Fibroblast of skin of right quadriceps (primary cell): ENCODE measurements at places on chromosomes 6 and 20.
A peak's percentile ranks its signal among the peaks of the same experiment; 100 is the strongest.

- peak; percentile 60 for DNase-seq
Observed at GRCh38 chr6:26105842-26106241, 18.6 kb downstream of the HFE start.

DNA sequence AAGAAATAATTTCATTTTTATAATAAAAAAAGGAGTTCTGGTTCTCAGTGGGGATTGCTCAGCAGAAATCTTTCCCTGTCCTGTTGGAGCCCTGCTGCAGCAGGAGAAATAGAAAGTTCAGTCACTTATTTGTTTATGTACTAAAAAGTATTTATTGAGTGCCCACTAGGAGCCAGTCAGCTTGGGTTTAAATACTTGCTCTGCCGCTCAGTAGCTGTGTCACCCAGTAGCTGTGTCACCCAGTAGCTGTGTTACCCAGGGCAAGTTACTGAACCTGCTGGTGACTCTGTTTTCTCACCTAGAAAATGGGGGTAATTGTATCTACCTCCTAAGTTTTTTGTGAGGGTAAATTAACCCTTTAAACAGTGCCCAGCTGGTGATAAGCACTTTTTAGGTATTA is 32.9 kb downstream of the FOXF2 start:
- no peak for DNase-seq

GRCh38 chr6:44338228-44339122 is 4.0 kb upstream of the SPATS1 start:
- peak; percentile 53 for DNase-seq

GRCh38 chr6:159935065-159935464 is 33.8 kb upstream of the IGF2R start:
- DNase-seq: peak; percentile 7

DNA sequence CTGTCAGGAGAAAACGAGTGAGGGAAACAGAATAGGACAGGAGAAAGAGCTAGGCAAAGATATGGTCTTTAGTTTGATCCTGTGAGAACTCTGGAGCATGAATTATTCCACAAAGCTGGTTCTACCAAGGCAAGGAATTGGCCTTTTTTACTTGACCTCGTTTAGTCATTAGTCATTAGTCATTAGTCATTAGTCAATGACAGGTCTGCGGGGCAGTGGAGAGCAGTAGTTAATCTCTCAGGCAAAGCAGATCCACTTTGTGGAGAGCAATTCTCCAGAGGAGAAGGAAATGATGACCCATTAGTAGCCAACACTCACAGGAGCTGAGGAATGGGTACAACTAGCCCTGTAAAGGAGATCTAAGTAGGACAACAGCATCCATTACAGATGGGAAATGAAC is 22.0 kb upstream of the ABCC10 start:
- DNase-seq: no peak

GRCh38 chr6:14467591-14467990 is 350.0 kb downstream of the CD83 start:
- peak; percentile 87 for DNase-seq

DNA sequence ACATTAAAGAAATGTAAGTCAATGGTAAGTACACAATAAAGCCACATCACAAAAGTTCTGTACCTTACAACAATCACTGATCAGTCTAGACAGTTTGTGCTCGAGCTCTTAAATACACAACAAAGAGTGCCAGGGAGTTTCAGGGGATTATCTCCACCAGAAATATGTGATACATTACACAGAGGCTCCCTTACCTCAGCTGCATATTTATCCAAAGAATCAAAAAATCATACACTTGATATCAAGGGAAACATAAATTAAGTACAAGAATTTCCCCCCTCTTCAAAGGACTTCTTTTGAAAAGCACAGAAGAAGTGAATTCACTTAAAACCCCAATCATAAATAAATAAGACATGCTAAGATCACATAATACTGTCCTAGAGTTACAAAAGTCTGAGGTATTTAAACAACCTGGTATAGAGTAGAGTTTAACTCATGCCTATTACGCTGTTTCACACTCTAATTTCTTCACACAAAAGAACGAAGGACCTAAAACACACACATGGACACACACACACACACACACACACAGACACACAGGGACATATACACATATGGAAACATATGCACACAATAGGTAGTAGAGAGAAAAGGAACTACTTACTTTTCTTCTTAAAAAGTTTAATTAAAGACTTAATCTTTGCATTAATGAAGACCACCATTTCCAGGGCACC is 528 bp downstream of the NHSL1 start:
- DNase-seq: no peak

DNA sequence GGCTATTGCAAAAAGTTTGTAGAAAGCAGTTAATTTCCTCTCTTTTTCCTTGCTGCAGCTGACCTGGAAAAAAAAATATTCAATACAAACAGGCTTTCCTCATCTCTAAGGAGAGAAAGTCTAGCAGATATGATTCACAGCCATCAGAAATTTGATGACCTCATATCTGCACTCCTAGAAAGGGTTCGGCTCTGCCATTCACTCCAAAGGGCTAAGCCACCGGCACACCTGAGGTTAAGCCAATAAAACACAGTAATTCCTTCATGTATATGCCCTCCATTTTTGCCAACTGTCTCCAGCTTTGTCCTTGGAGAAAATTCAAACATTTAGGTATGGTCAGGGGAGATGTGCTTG is 18.7 kb upstream of the LY86 start:
- DNase-seq: no peak

DNA sequence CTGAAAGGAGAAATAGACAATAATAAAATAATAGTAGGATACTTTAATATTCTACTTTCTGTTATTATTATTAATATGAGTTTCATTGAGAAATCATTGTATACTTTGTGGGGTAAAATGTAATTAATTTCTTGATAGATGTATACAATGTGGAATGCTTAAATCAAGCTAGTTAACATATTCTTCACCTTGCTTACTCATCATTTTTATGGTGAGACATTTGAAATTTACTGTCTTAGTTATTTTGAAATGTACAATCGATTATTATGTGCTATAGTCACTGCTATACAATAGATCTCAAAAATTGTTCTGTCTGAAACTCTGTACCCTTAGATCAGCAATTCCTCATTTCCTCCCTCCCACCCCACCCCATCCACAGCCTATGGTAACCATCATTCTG is 720.3 kb downstream of the RNF144B start:
- DNase-seq: no peak

DNA sequence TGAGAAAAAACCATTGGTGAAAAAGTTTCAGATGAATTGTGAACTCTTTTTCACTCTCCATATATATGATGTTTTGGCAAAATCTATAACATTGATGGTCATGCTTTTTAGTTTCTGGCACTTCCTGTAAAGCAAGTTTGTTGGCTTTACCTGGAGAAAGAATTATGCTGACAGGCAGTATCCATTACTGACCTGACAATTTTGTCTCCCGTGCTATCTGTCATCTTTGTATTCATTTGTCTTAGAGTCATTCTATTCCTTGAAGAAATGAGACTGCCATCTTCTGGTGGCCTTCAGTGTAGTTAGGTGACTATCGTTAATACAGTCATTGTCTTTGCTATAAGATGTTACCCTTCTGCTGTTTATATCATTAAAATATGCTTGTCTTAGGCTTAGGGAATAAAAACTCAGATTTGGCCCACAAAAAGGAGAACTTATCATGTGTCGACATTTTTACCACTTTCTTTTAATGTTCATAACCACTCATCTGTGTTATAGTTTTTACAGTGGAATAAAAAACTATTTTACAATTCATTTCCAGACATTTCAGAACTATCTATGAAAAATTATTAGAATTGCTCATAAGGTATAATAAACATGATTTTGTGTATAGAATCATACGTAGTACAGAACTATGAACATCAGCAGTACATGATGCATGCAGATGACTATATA is 707.0 kb downstream of the EPM2A start:
- peak; percentile 42 for DNase-seq

- peak; percentile 96 for DNase-seq
Observed at GRCh38 chr6:148746363-148747144, at the start of gene UST. UST (plus strand) TSS chr6:148747030; CDS start chr6:148747431, 401 bp downstream.
